ENCODE measurements at places on chromosomes 13 and 19.

GRCh38 chr13:42885325-42885724 lies 103.9 kb downstream of the FAM216B start:
- no peak for DNase-seq

DNA sequence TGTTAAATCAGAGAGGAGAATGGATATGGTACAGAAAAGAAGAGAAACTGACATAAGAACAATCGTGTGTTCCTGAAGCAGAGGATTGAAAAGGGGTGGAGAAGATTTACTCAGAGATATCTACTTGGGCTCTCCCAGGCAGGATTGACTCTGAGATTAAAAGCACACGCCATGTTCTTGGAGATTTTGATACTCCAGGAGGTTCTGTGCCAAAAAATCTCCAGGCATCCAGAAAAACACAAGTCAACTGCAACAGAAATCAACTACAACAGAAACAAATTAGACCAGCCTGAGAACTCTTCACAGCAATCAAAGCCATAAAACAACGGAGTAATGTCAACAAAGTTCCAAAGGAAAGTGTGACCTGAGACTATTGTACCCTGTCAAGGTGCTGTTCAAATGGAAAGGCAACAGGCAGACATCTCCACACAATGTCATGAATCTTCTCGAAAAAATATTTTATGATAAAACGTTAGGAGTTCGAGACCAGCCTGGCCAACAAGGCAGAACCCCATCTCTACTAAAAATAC lies 104.2 kb downstream of the UBL3 start:
- no peak for DNase-seq

DNA sequence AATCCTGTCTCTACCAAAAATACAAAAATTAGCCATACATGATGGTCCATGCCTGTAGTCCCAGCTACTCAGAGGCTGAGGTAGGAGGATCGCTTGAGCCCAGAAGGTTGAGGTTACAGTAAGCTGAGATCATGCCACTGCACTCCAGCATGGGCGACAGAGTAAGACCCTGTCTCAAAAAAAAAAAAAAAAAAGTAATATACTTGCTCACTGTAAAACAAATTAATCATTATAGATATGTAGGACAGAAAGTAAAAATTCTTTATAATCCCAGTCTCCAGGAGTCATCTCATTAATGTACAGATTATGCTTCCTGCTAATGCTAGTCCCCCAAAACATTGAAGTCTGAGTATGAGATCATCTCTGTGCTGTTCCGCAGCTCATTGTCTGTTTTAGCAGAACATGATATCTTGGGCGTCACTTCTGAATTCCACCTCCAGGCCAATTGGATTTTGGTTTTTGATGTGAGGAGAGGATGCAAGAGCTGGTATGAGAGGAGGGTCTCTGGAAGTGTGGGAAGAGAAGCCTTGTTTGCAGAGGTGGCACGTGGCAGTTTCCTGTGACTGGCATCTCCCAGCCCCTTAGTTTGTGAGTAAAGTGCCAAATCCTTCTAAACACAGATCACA lies 75.4 kb upstream of the NPAS1 start:
- DNase-seq, result no peak

- DNase-seq, result no peak
These were observed 149.8 kb downstream of the ZIC5 start for GRCh38 chr13:99821741-99822140.

DNA sequence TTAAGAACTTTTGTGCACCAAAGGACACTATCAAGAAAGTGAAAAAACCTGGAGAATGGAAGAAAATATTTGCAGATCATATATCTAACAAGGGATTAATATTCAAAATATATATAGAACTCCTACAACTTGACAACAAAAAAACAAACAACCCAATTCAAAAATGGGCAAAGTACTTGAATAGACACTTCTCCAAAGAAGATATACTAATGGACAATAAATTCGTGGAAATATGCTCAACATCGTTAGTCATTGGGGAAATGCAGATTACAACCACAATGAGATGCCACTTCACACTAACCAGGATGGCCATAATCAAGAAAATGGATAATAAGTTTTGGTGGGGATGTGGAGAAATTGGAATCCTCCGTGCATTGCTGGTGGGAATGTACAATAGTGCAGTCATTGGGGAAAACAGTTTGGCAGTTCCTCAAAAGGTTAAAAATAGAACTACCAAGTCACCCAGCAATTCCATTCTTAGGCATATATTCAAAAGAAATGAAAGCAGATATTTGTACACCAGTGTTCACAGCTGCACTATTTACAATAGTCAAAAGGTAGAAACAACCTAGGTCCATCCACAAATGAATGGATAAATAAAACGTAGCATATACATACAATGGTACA lies 2.2 kb upstream of the LSR start:
- DNase-seq, result no peak

- no peak for DNase-seq
These were observed 95.7 kb downstream of the STK24 start for GRCh38 chr13:98480915-98481877.

- no peak for DNase-seq
These were observed at the start of gene NCCRP1 for GRCh38 chr19:39196860-39197562. Gene NCCRP1 (plus strand): TSS chr19:39196964. CDS start chr19:39196983, 19 bp downstream.

DNA sequence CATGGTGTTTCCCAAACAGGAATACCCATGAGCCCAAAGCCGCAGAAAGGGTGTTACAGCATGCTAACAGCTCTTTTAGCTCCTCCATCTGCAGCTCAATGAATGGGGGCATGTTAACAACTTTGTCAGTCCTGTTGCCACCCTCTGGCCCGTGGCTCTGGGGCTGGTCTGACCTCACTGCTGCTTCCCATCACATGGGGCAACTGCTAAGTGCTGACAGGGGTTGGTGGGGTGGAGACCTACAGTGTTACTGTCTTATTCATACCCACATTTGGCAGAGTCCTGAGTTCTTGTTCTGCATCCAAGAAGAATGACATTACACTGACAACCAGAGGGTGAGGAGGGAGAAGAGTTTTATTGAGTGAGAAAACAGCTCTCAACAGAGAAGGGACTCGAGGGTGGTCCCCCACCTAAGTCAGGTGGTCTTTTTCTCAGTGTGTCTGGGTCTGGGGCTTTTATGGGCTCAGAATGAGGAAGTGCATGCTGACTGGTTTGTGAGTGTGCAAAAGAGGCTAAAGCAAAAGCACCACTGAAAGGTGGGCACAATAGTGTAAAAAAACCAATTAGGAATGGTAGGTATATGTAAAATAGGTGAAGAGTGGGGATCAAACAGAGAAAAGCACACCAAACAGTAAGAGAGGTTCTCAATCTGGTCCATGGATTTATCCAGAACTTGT lies 1952.0 kb upstream of the PCDH20 start:
- DNase-seq, result no peak

DNA sequence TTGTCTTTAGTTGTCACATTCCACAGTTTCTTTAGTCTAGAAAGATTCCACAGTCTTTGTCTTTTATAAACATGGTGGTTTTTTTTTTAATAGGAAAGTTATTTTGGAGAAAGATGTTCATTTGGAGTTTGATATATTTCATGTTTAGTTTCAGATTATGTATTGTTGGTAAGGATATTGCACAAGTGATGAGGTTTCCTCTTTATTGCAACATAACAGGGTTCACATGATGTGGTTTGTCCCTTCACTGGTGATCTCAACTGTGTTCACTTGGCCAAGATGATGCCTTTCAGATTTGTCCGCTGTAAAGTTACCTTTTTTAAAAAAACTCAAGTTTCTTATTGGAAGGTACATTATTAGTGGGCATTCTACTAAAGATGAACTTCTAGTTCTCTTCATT lies 3.2 kb downstream of the ZNF230 start:
- no peak for DNase-seq

DNA sequence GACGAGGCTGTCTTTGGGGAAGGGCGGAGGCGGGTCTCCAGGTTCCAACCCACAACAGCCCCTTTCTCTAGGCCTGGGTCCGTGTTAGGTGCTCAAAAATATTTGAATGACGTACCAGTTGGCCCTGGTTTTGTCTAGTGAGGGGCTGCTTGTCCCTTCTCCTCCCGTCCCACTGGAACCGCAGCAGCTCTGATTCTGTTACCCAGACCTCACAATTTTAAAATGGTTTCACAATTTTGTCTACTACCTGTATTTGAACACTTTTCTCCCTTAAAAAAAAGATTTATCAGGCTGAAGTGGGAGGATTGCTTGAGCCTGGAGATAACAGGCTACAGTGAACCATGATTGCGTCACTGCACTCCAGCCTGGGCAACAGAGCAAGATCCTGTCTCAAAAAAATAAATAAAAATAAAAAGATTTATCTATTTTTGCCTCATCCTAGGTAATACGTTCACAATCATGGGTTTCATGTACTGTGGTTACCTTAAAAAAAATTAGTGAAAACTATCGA lies 1.3 kb upstream of the IRF2BP1 start:
- no peak for DNase-seq

GRCh38 chr19:6813659-6814058 lies 41.2 kb downstream of the VAV1 start:
- DNase-seq, result no peak

DNA sequence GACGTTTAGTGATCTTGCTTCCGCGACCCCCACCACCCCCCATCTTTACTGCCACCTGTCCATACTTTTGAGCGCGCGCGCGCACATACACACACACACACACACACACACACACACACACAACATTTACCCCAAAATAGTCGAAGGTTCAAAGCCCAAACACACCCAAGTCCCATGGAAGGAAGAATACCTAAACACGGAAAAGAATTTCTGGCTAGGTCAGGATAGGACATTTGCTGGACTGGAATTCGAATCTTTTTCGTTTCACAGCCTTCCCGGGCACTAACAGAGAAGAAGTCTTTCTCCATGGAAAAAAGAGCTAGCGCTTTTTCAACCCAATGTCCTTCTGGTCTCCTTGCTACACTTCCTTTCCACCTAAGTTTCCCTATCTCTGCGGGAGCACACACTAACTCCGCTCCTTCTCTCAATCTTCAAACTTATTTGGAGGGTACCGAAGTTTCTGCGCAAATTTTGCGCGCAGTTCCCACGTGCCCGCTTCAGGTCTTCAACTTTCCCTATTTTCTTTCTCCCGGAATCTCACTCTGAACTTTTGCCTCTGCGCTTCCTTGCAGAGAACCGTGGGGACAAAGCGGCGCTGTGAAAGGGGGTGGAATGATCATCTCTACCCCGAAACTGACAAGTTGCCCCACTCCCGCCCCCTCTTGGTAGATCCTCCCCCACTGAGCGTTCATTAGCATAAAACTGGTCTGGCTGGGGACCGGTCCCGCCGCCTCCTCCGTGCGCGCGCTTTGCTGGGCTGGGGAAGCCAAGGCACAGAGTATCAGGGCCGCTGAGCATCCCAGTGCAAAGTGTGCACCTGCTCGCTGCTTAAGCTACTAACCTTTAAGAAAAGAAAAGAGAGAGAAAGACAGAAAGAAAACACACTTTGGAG lies 2.7 kb downstream of the DACH1 start:
- DNase-seq, result peak; percentile 88

- DNase-seq, result no peak
These were observed 250.9 kb downstream of the LIG4 start for GRCh38 chr13:107964395-107964794.

GRCh38 chr19:40960062-40960685 lies 30.9 kb upstream of the CYP2B6 start:
- DNase-seq, result no peak

GRCh38 chr19:11093689-11094238 lies 4.5 kb downstream of the LDLR start:
- DNase-seq, result no peak

GRCh38 chr13:111640006-111640405 lies 319.6 kb downstream of the TEX29 start:
- no peak for DNase-seq

GRCh38 chr13:35164324-35164932 lies 222.4 kb downstream of the NBEA start:
- DNase-seq, result peak; percentile 20

DNA sequence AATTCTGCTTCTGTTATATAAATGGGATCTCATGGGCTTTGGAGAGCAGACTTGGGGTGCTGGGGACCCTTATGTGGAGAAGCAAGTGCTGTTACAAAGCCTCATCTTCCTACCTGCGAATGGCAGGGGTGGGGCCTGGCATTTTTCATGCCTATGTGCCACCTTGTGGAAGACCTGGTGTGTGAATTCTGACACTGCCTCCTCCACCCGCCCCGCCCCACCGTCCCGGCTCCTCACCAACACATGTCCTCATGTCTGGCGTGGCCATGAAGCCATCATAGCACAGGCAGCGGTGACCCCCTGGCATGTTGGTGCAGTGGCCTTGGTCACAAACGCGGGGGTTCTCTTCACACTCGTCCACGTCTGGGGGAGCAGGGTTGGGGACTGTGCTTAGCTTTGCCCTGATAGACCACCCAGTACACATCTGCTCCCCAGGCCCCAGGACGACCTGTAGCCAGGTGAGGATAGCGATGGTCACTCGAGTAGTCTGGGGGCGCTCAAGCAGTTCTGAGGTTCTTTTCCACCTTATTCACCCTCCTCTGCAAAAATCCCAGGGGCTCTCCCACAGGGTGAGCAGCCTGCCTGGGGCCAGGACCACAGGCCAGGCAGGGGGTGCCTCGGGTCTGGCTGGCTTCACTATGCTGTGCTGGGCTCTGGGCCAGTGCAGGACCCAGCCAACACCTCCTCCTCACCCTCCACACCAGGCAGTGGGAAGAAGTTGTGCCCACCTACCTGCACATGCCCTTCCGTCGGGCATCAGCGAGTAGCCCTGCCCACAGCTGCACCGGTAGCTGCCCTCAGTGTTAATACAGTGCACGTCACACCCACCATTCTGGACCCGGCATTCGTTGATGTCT lies 32.7 kb downstream of the FBN3 start:
- DNase-seq, result no peak
